ENCODE measurements at places on chromosomes 2 and 18.

GRCh38 chr2:155218945-155219344 is 520.5 kb downstream of the KCNJ3 start:
- no peak for DNase-seq

DNA sequence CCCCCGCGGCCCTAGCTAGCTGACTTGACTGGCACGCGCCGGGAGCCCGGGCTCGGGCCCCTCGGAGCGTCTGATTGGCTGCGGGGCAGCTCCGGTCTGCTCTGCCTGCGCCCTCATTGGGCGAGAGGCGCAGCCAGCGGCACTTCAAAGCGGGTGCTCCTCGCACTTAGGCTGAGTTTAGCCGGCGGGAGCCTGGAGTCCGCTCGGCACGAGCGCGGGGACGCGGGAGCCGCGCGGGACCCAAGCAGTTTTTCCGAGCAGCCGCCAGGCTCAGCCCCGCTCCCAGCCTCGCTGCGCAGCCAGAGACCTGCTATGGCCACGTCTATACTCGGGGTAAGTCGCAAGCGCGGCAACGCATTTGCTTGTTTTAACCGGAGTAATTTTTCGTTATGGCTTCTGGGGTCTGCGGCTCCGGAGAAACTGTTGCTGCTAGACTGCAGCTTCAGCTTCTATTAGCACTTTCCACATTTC is at the start of gene SP9:
SP9 (plus strand) TSS at position 174 of the 471 bp plus-strand sequence; CDS start at position 313, 139 bp downstream.
- DNase-seq: peak; percentile 53

- DNase-seq: no peak
Measured at GRCh38 chr2:224174521-224174920, 135.4 kb upstream of the SERPINE2 start.

DNA sequence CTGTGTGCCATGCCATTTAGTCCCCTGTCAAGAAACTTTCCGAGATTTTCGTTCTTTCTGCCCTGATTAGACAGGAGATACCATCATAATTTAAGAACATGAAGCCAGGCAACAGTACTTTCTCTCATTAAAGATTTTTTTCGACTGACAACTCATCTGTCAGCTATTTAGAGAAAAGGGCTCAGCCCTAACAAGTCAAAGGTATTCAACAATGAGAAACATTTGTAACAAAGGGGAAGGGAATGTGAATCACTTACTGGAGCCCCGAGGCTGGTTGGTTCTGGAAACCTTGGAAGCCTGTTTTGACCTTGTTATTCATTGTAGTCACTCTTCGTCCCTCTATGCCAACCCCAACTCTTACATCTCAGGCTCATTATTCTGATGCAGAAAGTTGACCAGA is 199.4 kb downstream of the SPP2 start:
- no peak for DNase-seq

DNA sequence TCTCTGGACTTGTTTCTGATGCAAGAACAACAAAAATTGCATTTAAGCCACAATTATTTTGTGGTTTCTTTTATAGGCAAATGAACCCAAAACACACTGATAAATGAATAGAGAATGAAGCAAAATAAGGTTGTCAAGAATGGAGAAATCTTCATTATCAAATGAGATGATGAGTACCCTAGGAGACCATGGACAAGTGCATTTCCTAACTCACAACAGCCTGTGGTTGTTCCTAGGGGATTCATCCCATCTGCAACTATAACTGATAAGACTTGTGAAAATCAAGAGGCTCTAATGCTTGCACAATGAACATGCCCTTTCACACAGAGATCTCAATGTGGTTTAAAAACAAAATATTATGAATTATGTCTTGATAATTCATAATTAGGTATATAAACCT is 159.9 kb downstream of the PDE1A start:
- DNase-seq: no peak

DNA sequence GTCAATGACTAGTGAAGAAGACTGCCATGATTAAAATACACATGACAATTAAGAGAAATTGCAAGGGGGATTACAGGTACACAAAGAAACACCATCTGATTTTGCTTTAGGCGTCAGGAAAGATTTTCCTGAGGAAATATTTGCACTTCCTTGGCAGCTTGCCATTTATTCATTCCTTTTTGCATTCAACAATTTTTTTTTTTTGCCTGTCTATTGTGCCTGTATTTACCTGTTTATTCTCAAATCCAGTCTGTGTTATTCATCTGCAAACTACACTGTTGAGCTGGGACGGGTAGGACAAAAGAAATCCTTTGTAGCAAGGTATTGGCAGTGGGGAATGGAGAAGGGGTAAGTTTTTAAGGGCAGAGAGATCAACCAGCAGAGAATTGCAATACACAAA is 31.8 kb downstream of the SMAD2 start:
- DNase-seq: no peak

GRCh38 chr18:23479829-23480505 is 23.3 kb upstream of the RMC1 start:
- DNase-seq: no peak

- DNase-seq: no peak
Measured at GRCh38 chr2:40962026-40962425, 510.1 kb upstream of the SLC8A1 start.

- DNase-seq: no peak
Measured at GRCh38 chr2:238117199-238118154, 17.3 kb downstream of the ESPNL start.

DNA sequence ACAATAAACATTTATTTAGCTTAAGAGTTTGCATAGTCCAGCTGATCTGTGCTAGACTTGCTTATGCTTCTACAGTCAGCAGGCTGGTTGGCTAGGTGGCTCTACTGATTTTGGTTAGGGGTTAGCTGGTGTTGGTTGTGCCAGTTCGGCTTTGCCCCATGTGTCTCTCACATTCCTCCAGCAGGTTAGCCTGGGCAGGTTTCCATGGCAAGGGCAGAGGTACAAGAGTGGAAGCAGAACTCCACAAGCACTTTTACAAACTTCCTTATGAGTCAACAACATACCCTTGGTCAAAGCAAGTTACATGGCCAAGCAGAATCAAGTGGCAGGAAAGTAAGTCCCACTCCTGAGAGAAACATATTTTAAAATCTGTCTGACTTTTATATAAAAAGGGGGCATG is 82.3 kb downstream of the SS18 start:
- no peak for DNase-seq

DNA sequence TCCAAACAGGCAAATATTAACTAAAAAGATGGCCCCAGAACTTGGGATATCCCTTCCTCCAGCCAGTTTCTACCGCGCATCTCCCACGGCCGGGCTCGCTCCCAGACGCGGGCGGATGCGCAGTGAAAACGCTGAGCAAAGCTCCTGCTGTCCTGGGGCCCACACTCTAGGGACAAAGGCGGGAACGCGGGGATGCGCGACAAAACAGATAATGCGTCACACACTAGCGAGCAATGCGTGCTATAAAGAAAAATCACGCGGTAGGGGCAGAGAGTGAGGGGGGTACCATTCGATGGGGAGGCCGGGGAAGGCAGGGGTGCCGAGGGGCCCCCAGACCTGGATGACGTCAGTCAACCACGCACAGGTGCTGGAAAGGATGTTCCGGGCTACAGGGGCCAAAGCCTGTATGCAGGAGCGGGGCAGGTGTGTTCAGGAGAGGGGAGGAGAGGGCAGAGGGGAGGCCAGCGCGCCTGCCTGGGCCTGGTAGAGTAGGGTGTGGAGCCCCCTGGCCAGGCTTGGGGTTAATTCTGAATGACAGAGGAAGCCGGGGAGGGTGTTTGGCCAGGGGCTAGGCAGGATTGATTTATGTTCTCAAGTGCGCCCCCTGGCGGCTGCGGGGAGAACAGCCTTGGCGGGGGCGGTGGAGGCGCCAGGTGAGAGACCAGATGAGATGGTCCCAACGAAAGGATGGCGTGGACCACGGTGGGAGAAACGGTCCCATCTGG is 14.9 kb upstream of the ITM2C start:
- DNase-seq: peak; percentile 88

DNA sequence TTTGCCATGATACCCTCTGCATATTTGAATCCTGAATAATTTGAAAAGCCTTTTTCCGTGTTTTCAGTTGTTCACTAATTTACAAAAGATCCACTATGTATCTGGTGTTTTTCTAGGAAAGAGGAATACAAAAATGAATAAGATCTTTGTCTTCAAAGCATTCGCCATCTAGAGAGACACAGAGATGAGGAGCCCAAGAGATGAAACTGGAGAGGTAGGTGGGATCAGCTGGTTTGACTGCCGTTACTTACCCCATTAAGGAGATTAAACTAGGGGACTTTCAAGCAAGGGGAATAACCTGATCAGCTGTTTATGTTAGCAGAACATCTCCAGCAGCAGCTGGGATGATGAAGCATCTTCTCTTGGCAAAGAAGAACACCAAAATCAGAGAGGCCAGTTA is 150.2 kb upstream of the SATB2 start:
- no peak for DNase-seq

DNA sequence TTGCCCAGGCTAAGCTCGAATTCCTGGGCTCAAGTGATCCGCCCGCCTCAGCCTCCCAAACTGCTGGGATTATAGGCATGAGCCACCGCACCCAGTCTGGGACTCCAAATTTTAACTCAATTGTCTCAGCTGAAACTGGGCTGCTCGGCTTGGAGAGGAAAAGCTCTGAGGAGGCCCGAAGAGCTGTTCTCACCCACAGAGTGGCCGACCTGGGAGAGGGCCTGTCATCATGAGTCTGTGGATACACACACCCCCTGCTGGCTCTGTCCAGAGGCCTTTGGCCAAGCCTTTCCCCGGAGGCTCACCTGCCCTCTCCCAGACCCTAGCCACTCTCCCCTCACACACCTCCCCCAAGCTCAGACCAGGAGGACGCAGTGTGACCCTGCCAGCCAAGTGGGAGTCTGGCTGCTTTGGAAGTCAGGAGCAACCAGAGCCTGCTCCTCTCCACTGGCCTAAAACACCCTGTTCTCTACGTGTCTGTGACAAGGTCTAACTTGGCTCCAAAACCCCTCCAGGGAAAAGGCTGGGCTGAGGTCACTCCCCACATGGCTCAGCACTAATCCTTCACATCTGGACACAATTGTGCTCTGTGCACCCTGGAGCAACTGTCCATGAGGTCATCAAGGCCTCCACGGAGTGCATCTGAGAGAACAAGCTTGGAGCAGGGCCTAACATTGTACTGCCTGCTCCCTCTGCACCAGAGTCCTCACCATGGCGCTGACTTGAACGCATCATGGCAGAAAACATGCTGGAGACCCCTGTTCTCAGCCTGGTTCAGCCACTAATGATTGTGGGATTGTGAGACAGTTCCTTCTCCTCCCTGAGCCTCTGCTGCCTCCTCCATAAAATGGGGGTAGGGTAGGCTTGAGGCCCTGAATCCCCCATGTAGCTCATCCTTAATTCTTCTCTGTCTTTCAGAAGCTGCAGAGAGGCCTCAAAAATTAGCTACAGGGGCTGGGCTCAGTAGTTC is 49.9 kb upstream of the RAB6C start:
- DNase-seq: no peak

DNA sequence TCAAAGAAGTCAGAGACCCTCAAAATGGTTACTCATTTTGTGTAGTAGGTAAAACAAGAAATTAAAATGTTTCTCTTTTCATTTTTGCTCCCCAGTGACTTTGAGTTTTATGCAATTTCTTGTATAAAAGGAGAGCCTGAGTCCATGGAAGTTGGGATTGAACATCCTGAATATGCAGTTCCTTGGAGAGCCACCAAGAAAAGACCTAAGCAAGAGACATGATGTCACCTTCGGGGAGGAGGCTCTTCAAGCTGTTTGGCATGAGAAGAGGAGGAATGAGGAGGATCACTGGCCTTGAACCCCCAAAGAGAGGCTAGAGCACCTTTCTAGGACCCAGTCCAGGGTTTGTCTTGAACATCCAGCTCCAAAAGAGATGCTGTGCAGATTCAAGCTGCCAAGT is 83.5 kb upstream of the STPG4 start:
- no peak for DNase-seq

DNA sequence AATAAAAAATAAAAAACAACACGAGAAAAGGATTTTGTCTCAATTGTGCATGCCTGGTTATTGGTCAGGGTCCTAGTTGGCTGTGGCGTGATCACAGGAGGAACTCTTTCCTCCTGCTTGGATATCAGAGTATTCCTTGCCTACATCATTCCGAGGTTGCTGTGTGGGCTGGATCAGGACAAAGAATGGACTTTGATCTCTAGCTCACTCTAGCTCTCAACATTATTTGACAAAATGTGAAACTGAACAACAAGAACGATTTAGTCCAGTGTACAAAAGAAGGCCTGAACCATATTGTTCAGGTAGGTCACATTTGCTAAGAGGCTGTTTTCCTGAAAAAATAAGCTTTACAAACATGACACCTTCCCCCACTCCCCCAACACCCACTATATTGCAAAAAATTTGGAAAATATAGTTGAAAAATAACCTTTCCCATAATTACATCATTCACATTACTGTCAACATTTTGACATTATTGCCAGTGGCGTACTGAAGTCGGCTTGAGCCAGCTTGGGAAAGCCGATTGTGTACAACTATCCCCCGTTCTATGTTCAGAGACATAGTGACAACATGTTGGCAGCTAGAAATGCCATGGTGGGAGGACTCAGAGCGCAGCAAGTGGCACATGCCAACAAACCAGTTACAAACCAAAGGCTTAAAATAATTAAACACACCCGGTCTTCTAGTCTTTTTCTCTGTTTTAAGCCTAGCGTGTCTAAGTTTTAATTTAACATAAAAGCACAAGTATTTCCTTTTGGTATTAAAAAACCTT is 179.0 kb downstream of the LPIN1 start:
- no peak for DNase-seq

GRCh38 chr2:240236217-240237111 is 96.0 kb upstream of the OTOS start:
- no peak for DNase-seq

DNA sequence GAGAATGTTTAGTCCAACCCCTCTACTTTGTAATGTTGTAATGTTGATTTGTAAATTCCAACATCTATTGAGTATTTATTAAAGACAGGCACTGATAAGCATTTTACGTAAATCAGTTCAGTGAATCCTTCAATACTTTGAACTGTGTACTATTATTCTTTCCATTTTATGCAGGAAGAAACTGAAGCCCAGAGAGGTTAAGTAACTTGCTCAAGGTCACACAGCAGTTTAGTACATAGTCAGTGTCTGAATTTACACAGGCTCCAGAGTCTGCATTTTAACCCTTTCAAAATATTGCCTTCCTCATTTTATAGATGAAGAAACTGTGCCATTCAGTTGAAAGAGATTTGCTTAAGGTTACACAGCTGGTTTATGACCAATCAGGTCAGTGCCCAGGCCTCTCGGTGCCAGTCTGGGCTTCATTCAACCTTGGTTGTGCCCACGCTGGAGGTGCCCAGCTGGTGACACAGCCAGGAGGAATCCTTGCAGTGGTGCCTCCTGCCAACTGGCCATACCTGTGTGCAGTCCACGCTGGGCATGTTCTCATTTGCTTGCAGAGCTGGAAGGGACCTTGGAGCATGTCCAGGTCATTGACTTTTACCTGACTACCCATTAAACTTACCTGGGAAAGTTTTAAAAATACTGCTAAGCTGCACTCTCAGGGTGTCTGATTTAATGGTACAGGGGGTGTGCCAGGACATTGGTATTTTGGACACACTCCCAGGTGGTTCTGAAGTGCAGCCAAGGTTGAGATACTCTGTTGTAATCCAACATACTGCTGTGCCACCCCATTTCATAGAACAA is 74.3 kb upstream of the CYRIA start:
- no peak for DNase-seq

- no peak for DNase-seq
Measured at GRCh38 chr18:55268628-55269275, 309.5 kb upstream of the CCDC68 start.

Data from stimulated activated CD8-positive, alpha-beta memory T cell treated with anti-CD3 and anti-CD28 coated beads, Interleukin-4, amount 100 ng/mL, for 48 hours (primary cell).